Activated B cell treated with CpG ODN at 0.5 μM for 24 hours (primary cell): ENCODE measurements at places on chromosomes 3 and 15. TPM values are rescaled to one million over a fixed set of nuclear protein-coding genes. Genes with fewer than 3 reads are reported as not detected.

The SCAANT1 gene
- not detected in 2 replicates for total RNA-seq

- H3K4me1 ChIP-seq, result peaks cover 9% of the 10 kb centered on the region
- peaks cover 22% of the 10 kb centered on the region for H3K36me3 ChIP-seq
- no peaks in the 10 kb centered on the region for H3K27me3 ChIP-seq
- DNase-seq, result peak; percentile 5
Measured at GRCh38 chr3:51708216-51708845, 1.5 kb downstream of the GRM2 start.

- no peaks in the 10 kb centered on the region for H3K27me3 ChIP-seq
- H3K36me3 ChIP-seq, result no peaks in the 10 kb centered on the region
- no peak overlapping the region for H3K4me3 ChIP-seq
- H3K4me1 ChIP-seq, result no peaks in the 10 kb centered on the region
- DNase-seq, result no peak
Measured at GRCh38 chr15:95091444-95091843, 860.1 kb downstream of the MCTP2 start.

GRCh38 chr15:58057559-58057958, 8.0 kb downstream of the ALDH1A2 start:
- H3K27me3 ChIP-seq, result peaks cover 31% of the 10 kb centered on the region
- peaks cover 3% of the 10 kb centered on the region for H3K4me1 ChIP-seq
- H3K4me3 ChIP-seq, result no peak overlapping the region
- no peaks in the 10 kb centered on the region for H3K36me3 ChIP-seq

DNA sequence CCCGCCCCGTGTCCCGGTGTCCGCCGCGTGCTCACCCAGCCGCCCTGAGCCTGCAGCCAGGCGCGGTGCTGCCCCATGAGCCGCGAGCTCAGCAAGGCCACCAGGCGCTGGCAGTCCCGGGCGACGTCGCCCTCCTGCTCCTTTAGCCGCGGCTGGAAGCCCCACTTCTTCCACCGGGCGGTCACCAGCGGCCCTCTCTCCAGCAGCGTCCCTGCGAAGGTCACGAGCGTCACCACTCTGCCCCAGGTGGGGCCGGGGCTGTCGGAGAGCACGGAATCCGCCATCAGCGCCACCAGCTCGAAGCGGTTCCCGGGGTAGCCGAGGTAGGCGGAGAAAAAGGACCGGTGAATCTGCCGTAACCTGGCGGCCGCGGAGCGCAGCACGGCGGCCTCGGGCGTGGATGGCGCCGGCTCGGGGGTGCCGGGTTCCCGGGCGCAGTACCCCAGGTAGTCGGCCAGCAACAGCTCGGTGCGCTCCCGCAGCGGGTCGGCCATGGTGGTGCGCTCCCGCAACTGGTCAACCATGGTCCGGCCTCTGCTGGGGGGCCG, 298 bp downstream of the BCL2L10 start:
- peak; percentile 39 for DNase-seq
- peak overlapping the region; percentile 80 for H3K4me3 ChIP-seq
- H3K27me3 ChIP-seq, result peaks cover 4% of the 10 kb centered on the region
- H3K36me3 ChIP-seq, result no peaks in the 10 kb centered on the region

GRCh38 chr15:32125595-32125994, 95.3 kb downstream of the CHRNA7 start:
- H3K36me3 ChIP-seq, result no peaks in the 10 kb centered on the region
- H3K4me3 ChIP-seq, result no peak overlapping the region
- H3K27ac ChIP-seq, result no peak overlapping the region
- H3K27me3 ChIP-seq, result peaks cover 5% of the 10 kb centered on the region
- no peaks in the 10 kb centered on the region for H3K4me1 ChIP-seq
- DNase-seq, result no peak
